ENCODE measurements at places on chromosomes 12 and 14. TPM values are rescaled to one million over a fixed set of nuclear protein-coding genes. Genes with fewer than 3 reads are reported as not detected.

GRCh38 chr14:93912782-93913181 is 14.4 kb upstream of the FAM181A start:
- peaks cover 5% of the 10 kb centered on the region for H3K4me1 ChIP-seq
- no peak overlapping the region for H3K4me3 ChIP-seq
- no peak overlapping the region for H3K27ac ChIP-seq

DNA sequence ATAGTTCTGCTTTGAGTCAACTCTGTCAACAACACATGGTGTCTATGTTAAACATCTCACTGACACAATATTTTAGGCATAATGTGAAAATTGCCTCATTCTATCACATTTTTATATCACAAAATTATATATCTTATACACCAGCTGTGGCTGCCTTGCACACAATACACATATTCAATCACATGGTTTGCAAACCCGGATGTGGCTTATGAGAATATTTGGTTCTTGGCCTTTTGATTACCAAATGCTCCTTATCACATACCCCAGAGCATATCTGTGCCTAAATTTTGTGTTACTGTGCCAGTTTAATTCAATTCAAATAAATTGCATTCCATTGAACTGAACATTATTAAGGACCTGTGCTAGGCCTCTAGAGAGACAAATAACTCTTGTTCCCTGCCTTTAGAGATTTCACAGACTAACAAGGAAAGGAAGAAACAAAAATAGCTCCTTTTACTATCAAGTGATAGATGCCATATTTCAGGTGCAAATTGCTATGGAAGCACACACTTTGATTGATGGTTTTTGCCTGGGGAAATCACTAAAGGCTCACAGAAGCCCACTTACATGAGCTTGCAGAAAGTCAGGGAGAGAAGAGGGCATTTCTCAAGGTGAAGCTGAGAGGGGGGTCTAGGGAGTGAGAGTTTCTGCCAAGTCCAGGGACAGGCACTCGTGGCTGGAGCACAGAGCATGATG is 63.4 kb downstream of the PPP1R36 start:
- no peak overlapping the region for H3K27ac ChIP-seq
- H3K27me3 ChIP-seq, result no peaks in the 10 kb centered on the region
- no peaks in the 10 kb centered on the region for H3K36me3 ChIP-seq

FOXM1 gene
- total RNA-seq, result 6.5 TPM

DNA sequence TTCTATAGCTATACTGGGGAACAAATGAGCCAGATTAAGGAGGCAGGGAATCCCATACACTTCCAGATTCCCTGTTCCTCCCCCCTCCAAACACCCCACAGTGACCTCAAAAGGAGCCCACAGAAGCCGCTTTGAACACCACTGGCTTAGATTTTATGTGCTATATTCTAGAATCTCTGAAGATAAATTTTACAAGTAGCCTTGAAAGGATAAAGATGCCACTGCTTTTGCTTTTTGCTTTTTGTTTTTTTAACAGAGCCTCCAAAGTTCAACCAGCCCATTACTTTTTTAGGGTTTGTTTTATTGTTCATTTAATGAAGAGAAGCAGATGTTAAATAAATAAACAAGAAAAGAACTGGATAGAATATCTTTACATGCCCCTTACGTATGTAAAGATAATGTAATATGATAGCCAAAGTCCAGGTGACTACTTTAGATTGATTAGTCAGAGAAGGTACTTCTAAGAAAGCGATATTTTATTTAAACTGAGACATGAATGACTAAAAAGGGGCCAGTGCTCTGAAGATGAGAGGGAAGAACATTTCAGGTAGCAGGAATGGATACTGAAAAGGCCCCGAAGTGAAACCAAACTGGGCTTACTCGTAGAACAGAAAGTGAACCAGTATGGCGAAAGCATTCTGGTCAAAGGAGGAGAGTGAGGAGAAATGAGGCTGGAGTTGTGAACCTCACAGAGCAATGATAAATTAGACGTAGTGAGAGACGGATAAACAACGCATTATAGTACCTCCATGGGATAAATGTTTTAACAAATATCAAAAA is 44.6 kb downstream of the DUSP6 start:
- DNase-seq, result no peak
- no peaks in the 10 kb centered on the region for H3K4me1 ChIP-seq
- no peaks in the 10 kb centered on the region for H3K27me3 ChIP-seq
- H3K36me3 ChIP-seq, result no peaks in the 10 kb centered on the region
- no peak overlapping the region for H3K4me3 ChIP-seq

- H3K27me3 ChIP-seq, result no peaks in the 10 kb centered on the region
- DNase-seq, result no peak
- H3K4me1 ChIP-seq, result no peaks in the 10 kb centered on the region
- no peaks in the 10 kb centered on the region for H3K36me3 ChIP-seq
- H3K4me3 ChIP-seq, result no peak overlapping the region
- H3K27ac ChIP-seq, result no peak overlapping the region
These were observed 81.5 kb downstream of the LGR5 start for GRCh38 chr12:71521125-71521524.

- no peaks in the 10 kb centered on the region for H3K4me1 ChIP-seq
- DNase-seq, result no peak
- peaks cover 8% of the 10 kb centered on the region for H3K27me3 ChIP-seq
- no peak overlapping the region for H3K27ac ChIP-seq
These were observed 13.7 kb upstream of the OR10AD1 start for GRCh38 chr12:48216785-48217184.

DNA sequence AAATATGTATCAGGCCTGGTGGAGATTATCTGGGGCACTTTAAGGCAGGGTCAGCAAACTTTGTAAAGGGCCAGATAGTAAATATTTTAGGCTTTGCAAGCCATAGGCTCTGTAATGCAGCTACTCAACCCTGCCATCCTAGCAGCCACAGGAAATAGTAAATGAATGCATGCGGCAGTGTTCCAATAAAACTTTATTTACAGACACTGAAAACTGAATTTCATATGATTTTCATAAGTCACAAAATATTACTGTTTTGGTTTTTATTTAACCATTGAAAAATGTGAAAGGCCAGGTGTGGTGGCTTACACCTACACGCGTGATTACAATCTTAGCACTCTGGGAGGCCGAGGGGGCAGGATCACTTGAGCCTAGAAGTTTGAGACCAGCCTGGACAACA is 3.2 kb upstream of the CAMKK2 start:
- no peak for DNase-seq
- H3K4me3 ChIP-seq, result no peak overlapping the region
- no peaks in the 10 kb centered on the region for H3K36me3 ChIP-seq
- no peaks in the 10 kb centered on the region for H3K27me3 ChIP-seq
- H3K4me1 ChIP-seq, result peaks cover 24% of the 10 kb centered on the region

- H3K36me3 ChIP-seq, result no peaks in the 10 kb centered on the region
- peaks cover 34% of the 10 kb centered on the region for H3K27me3 ChIP-seq
- H3K4me1 ChIP-seq, result peaks cover 7% of the 10 kb centered on the region
These were observed 148.1 kb upstream of the C14orf180 start for GRCh38 chr14:104431351-104431928.

GYS2 gene
- total RNA-seq, result 0.32 TPM

ADGRD1 gene
- 4.2 TPM for total RNA-seq

DNA sequence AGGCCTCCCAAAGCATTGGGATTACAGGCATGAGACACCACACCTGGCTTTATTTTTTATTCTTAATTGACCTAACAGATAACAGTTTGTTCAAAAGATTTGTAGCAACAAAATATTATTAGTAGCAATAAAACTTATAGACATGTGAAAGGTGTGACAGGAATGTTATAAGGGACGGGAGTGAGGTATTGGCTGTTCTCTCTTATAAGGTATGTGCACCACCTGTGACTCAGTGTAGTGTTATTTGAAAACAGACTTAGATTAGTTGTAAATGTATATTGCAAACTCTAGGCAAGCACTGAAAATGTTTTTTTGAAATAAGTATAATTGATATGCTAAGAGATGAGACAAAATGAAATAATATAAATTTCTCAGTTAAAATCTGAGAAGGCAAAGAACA is 57.8 kb downstream of the KLRG1 start:
- H3K27me3 ChIP-seq, result no peaks in the 10 kb centered on the region
- H3K4me1 ChIP-seq, result peaks cover 3% of the 10 kb centered on the region
- H3K36me3 ChIP-seq, result no peaks in the 10 kb centered on the region

WSCD2 gene
- total RNA-seq, result 0.34 TPM

BDKRB2 gene
- total RNA-seq, result 9.7 TPM

GRCh38 chr12:101891462-101891971 is 14.1 kb downstream of the DRAM1 start:
- H3K27ac ChIP-seq, result no peak overlapping the region
- no peaks in the 10 kb centered on the region for H3K36me3 ChIP-seq
- H3K4me3 ChIP-seq, result no peak overlapping the region
- no peak for DNase-seq

- H3K27me3 ChIP-seq, result no peaks in the 10 kb centered on the region
- peak; percentile 59 for DNase-seq
- H3K27ac ChIP-seq, result no peak overlapping the region
- H3K4me1 ChIP-seq, result peaks cover 18% of the 10 kb centered on the region
- H3K36me3 ChIP-seq, result no peaks in the 10 kb centered on the region
- no peak overlapping the region for H3K4me3 ChIP-seq
These were observed 278.3 kb downstream of the DPF3 start for GRCh38 chr14:72615451-72616121.

DNA sequence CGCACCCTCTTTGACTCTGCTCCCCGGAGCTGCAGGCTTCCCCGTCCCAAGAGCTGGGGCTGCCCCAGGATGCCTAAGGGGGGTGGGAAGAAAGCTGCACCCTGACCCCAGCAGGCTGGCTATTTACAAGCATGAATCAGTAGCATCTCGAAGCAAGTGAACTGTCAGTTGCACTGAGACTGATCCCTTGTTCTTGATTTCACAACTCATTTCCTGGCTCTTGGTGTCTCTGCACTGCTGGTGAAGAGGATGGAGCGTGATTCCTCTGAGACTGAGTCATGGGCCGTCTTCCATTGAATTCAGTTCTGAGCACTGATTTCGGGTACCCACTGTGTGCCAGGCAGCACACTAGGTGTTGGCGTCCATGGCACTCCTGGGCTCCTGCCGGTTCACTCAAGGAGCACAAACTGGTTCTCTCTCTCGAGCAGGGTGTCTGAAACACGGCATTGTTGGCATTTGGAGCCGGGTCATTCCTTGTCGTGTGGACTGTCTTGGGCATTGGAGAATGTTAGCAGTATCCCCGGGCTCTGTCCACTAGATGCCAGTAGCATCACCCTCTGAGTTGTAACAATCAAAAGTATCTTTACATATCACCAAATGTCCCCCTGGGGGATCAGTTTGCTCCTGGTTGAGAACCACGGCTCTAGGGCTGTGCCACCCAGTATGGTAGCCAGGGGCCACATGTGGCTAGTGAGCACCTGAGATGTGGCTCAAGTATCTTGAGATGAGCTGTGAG is 86.9 kb downstream of the RIN3 start:
- DNase-seq, result no peak
- H3K27ac ChIP-seq, result no peak overlapping the region
- H3K36me3 ChIP-seq, result no peaks in the 10 kb centered on the region
- H3K27me3 ChIP-seq, result no peaks in the 10 kb centered on the region
- peaks cover 4% of the 10 kb centered on the region for H3K4me1 ChIP-seq

- peaks cover 48% of the 10 kb centered on the region for H3K27me3 ChIP-seq
- no peaks in the 10 kb centered on the region for H3K36me3 ChIP-seq
- no peak within 1 kb of the TSS for H3K27ac ChIP-seq
- peaks cover 31% of the 10 kb centered on the region for H3K4me1 ChIP-seq
- peak; percentile 89 for DNase-seq
These were observed at the start of gene C1QL4 for GRCh38 chr12:49336645-49337584. Gene C1QL4 (minus strand): TSS chr12:49337188. CDS start chr12:49336477, 711 bp downstream.

CSRP2 gene
- 18.1 TPM for total RNA-seq

- no peaks in the 10 kb centered on the region for H3K27me3 ChIP-seq
- H3K27ac ChIP-seq, result no peak overlapping the region
- no peaks in the 10 kb centered on the region for H3K36me3 ChIP-seq
- no peak for DNase-seq
These were observed 6.7 kb upstream of the MLEC start for GRCh38 chr12:120680165-120680738.

DNA sequence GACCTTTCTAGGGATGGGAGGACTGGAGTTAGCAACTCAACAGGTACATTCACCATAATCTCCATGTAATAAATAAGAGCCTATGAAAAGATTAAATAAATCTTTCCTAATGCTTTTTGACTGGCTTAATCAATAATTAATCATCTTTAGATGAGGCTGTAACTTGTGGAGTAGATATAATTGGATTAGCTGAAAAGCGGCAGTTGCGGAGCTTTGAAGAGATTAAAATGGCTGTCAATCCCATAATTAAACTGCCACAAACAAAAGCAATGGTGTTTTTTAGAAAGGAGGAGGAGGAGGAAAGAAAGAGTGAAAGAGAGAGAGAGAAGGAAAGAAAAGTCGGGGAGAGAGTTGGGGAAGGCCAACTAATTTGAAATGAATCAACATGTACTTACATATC is 70.7 kb upstream of the TMEM263 start:
- no peak for DNase-seq
- H3K27ac ChIP-seq, result no peak overlapping the region
- no peaks in the 10 kb centered on the region for H3K4me1 ChIP-seq
- H3K4me3 ChIP-seq, result no peak overlapping the region
- peaks cover 38% of the 10 kb centered on the region for H3K36me3 ChIP-seq
- no peaks in the 10 kb centered on the region for H3K27me3 ChIP-seq

DNA sequence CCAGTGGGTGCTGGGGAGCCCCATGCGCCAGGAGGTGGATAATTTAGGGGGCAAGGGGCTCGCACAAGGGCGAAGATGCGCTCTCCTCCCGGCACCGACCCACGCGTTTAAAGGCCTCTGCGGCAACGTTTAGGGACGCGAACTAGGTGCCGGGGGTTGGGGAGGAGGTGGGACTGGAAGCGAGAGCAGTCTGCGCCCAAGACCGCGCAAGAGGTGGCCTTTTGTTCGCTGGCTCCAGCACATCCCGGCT is 1.3 kb downstream of the SLC38A1 start:
- peaks cover 41% of the 10 kb centered on the region for H3K4me1 ChIP-seq
- no peaks in the 10 kb centered on the region for H3K27me3 ChIP-seq
- peak overlapping the region; percentile 80 for H3K4me3 ChIP-seq
- H3K36me3 ChIP-seq, result no peaks in the 10 kb centered on the region

- no peaks in the 10 kb centered on the region for H3K4me1 ChIP-seq
- no peaks in the 10 kb centered on the region for H3K27me3 ChIP-seq
- H3K36me3 ChIP-seq, result no peaks in the 10 kb centered on the region
- DNase-seq, result no peak
- no peak overlapping the region for H3K27ac ChIP-seq
- H3K4me3 ChIP-seq, result no peak overlapping the region
These were observed 20.5 kb upstream of the IFNG-AS1 start for GRCh38 chr12:67968725-67969124.

PRPF39 gene
- total RNA-seq, result 37.4 TPM

GRCh38 chr12:55072083-55072482 is 52.3 kb downstream of the NEUROD4 start:
- no peaks in the 10 kb centered on the region for H3K36me3 ChIP-seq
- DNase-seq, result no peak
- no peaks in the 10 kb centered on the region for H3K4me1 ChIP-seq
- peaks cover 17% of the 10 kb centered on the region for H3K27me3 ChIP-seq

FAM222A gene
- 5.5 TPM for total RNA-seq

GRCh38 chr12:42235426-42235825 is 2.6 kb downstream of the YAF2 start:
- no peak for DNase-seq
- no peaks in the 10 kb centered on the region for H3K36me3 ChIP-seq
- H3K27me3 ChIP-seq, result no peaks in the 10 kb centered on the region
- H3K27ac ChIP-seq, result peak overlapping the region; percentile 96
- peaks cover 37% of the 10 kb centered on the region for H3K4me1 ChIP-seq
- H3K4me3 ChIP-seq, result peak overlapping the region; percentile 78

Measured in suprapubic skin (tissue), 4 donors.